ENCODE measurements at places on chromosomes 1 and 21.

DNA sequence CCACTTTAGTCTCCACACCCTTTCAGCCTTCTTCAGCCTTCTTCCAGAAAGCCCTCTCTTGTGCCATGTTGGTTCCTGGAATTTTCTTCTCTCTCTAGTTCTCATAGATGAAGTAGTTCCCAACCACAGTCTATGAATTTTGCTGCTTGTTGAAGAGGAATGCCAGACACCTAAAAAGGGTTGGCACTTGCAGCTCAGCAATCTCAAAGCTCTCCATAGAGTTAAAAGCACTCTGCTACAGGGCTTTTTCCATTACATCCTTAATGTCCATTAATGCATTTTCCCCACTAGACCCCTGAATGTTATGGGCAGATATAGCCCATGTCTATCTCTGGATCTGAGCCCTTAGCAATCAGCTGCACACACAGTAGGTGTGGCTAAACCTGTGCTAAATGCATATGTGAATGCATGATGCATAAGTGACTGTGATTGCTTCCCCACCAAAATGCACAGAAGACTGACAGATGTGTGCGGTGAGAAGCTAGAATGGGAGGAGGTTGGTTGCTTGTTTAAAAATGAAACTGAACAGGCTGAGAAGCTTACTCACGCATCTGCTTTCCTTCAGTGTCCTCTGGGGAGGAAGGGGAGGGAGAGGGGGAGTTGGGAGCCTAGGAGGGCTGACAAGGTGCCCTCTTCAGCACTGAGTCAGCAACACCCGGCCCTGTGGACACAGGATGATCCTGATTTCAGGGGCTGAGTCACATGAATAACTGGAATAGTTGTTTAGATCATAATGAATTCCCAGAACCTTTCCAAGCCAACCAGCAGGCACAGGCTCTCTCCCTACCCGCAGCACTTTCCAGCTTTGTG lies 146.1 kb upstream of the FGGY start:
- DNase-seq = peak; percentile 99

DNA sequence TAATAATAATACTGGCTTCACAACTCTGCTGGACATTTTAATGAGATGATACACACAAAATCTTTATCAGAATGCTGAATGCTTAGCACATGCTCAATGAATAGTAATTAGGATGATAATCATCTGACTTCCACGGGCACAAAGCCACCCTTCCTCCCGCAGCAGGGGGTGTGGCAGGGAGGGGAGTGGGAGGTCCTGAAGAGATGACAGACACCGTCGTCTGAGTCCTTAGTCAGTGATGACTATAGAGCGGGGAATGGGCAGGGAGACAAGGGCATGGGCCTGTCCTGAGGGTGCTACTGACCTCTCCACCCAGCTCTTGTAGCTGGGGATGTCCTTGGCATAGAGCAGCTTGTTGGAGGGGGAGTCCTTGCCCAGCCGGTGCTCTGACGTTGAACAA lies 117.6 kb upstream of the CD34 start:
- no peak for DNase-seq

- DNase-seq = no peak
Observed at GRCh38 chr1:205205055-205205454, 6.4 kb downstream of the DSTYK start.

- no peak for DNase-seq
Observed at GRCh38 chr1:39827201-39827600, 38.5 kb upstream of the BMP8B start.

- DNase-seq = no peak
Observed at GRCh38 chr1:226372885-226373284, 35.0 kb downstream of the PARP1 start.

DNA sequence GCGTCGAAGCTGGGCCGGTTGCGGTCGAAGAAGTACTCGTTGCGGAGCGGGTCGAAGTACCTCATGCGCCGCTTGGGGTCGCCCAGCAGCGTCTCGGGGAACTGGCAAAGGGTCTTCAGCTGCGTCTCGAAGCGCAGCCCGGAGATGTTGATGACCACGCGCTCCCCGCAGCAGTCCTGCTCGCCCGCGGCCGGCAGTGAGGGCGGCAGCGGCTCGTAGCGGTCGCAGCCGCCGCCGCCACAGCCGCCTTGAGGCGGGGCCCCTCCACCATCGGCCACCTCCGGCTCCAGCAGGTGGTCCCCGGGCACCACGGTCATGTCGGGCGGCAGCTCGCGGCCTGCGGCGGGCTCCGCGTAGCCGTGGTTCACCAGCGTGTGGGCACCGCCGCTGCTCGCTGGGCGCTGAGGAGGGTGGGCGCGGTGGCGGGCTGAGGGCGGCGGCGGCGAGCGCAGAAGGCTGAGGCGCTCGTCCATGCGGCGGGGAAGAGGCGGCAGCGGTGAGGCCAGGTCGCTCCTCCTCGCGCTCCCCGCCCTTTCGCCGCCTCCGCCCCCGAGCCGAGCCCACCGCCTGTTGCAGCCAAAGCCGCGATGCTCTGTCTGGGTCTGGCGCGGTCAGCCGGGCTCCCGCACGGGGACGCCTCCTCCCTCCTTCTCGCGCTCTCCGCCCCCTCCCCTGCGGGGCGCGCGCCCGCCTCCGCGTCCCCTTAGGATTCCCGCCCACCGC lies at the start of gene KCNA3:
Gene KCNA3, minus strand, starts transcription at position 604 of the 723 bp plus-strand sequence. Its CDS starts 131 bp downstream, at position 473.
- DNase-seq = no peak

DNA sequence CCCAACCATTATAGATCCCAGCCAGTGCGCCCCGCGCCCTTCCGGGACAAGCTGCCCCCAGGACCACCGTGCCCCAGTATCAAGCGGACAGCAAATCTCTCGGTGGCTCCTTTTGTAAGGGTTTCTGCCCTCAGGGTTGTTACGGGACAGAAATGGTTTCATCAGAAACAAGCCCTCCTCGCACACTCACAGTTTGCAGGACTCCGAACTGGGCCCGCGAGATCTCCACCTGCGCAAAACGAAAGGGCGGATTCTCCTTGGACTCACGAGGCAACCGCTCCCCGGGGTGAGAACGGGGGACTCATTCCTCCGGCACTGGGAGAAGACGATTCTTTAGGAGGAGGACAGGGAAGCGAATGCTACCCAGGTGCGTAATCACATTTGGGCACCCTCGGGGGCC lies 51.1 kb upstream of the H6PD start:
- DNase-seq = no peak

- DNase-seq = no peak
Observed at GRCh38 chr1:67230539-67230938, 64.3 kb downstream of the IL23R start.

DNA sequence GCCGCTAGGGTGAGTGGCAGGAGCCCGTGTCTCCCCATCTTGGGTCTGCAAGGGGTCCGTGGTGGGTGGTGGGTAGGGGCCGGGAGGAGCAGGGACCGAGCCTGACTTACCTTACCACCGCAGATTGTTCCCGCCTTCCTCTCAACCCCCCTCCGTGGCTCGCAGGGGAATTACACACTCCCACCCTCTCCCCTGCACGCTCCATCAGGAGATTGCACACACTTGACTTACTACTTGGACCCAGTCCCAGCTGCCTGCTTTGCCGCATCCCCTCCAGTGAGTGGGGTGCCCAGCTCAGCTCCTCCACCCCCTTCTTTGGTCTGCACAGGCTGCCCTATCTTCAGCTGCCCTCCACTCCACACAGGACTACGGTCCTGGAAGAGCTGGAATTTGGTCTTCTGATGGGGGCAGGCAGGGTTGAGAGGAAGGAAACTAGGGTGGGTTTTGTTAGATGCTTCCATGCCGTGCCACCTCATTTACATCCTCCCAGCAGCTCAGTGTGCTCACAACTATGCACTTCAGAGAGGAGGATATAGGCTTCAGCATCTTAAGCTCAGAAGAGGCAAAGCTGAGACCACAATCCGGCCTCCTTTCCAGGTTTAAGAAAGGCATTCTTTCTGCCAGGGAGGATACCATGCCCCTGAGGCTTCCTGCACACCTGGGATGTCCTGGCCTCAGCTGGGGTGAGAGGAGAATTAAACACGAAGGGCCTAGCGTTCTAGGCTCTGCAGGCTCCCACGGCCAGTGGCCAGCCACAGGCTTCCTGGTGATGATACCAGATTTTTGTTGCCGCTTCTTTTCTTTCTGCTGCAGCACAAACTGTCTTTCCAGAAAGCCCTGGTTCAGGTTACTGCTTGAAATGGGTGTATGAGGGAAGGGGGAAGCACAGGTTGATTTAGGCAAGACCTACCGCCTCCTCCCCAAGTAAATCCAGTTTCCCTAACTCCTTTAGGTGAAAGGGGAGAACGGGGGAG lies 2.3 kb downstream of the KCNC4 start:
- no peak for DNase-seq

DNA sequence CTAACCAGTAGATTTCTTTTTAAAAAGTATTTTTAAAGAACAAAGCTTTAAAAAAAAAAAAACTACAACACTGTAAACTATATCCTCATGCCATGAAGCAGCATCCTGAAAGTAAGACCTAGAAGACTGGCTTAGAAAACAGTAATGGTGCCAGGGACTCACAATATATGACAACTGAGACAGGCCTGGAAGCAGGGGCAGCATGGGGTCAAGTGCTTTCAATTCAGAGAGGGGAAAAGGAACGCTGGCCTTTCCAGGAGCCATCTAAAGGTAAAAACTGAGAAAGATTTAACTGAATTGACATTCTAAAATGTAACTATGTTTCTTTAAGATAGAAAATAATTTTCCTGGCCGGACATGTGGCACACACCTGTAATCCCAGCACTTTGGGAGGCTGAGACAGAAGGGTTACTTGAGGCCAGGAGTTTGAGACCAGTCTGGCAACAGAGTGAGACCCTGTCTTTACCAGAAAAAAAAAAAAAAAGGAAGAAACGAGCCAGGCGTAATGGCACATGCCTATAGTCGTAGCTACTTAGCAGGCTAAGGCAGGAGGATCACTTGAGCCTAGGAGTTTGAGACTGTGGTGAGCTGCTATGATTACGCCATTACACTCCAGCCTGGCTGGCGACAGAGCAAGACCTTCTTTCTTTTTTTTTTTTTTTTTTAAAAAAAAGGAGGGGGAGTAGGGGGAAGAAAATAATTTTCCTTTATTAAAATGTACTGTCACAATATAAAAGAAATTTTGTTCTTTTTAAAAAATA lies 54.1 kb downstream of the SLC35D1 start:
- no peak for DNase-seq

GRCh38 chr1:204680461-204680860 lies 5.1 kb downstream of the LRRN2 start:
- DNase-seq = no peak

GRCh38 chr1:86645851-86646250 lies 58.5 kb upstream of the SH3GLB1 start:
- no peak for DNase-seq

Measured in stromal cell of bone marrow (primary cell).